Large intestine (tissue), 12 donors: ENCODE measurements at places on chromosomes 13 and 19. TPM values are rescaled to one million over a fixed set of nuclear protein-coding genes. Genes with fewer than 3 reads are reported as not detected.
A peak's percentile ranks its signal among the peaks of the same experiment; 100 is the strongest.

RBM42 gene
- polyA plus RNA-seq = 56.9 TPM

IZUMO2 gene
- polyA plus RNA-seq = not detected

POSTN gene
- polyA plus RNA-seq = 343 TPM

ELSPBP1 gene
- polyA plus RNA-seq = 0.07 TPM

MBD3L1 gene
- not detected for polyA plus RNA-seq

DNA sequence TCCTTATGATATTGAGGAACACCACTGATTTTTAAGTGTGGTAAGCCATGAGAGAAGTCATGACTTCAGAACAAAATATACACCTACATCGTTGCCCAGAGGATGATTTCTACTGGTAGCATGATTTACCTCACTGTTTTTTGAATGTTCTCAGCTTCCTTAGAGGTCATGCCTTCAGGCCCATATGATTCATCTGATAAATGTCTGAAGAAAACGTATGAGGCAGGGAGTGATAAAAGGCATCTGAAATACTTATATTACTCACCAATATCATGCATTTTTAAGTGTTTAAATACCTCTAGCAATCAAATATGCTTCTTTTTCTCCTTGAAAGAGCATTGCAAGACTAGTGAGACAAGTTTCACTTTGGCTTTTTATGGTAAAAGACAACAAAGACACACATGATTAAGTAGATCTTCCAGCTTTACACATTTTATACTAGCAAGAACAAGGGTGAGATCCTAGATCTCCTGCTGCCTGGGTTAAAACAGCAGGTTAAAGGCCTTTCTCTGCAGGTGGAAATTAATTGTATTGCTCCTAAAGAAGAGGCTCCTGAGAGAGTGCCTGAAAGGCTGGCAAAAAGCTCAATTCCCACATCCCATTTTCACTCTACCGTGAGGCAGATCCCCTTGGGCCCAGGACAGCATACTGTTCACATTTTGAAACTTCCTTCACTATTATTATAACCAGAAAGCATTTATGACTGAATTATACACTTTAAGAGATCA is 432.4 kb downstream of the SLITRK1 start:
- H3K4me1 ChIP-seq = no peaks in the 10 kb centered on the region
- DNase-seq = no peak
- H3K27me3 ChIP-seq = no peaks in the 10 kb centered on the region
- no peaks in the 10 kb centered on the region for H3K36me3 ChIP-seq

DNA sequence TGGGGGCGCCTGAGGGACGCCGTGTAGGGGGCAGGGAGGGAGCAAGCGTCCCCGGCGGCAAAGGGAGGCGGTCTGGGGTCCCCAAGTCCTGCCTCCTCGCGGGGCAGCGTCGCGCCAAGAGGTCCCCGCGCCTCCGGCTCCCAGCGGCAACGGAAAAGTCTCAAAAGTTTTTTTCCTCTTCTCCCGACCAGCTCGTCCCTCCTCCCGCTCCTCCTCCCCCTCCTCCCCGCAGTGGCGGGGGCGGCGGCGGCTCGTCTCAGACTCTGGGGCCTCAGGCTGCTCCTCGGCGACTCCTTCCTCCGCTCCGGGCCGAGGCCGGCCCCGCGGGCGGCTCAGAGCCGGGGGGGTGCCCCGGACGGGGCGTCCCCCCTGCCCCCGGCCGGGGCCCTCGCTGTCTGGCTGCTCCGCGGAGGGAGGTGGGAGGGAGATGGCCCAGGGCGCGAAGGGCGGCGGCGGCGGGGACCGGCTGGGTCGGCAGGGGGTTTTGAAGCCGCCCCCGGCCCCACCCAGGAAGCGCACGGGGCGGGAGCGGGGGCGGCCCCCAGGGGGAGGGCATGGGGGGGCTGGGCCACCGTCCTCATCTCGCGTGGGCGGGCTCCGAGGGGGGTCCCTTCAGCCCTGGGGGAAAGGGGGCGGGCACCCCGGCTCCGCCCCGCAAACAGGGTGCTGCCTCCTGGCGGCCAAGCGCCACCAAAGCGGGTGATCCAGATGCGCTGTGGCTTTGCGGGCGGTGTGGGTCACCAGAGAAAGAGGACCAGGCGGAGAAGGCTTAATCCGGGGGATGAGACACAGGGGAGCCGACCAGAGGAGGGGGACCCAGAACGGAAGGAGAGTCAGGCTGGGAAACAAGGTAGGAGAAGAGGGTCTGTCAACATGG is at the start of gene TGFB1:
Gene TGFB1 (minus strand): TSS at position 457 of the 877 bp plus-strand sequence. CDS start 878 bp downstream, outside the sequence.
- H3K4me1 ChIP-seq = peaks cover 24% of the 10 kb centered on the region
- H3K27ac ChIP-seq = no peak within 1 kb of the TSS
- H3K36me3 ChIP-seq = no peaks in the 10 kb centered on the region
- peaks cover 47% of the 10 kb centered on the region for H3K27me3 ChIP-seq
- H3K4me3 ChIP-seq = peak within 1 kb of the TSS; percentile 53

GRCh38 chr13:20350819-20351218 is 118.7 kb upstream of the GJB6 start:
- no peaks in the 10 kb centered on the region for H3K27me3 ChIP-seq
- H3K27ac ChIP-seq = no peak overlapping the region
- H3K4me1 ChIP-seq = no peaks in the 10 kb centered on the region
- DNase-seq = no peak
- H3K36me3 ChIP-seq = no peaks in the 10 kb centered on the region
- no peak overlapping the region for H3K4me3 ChIP-seq

- no peak for DNase-seq
- H3K27me3 ChIP-seq = no peaks in the 10 kb centered on the region
- no peak overlapping the region for H3K4me3 ChIP-seq
- H3K4me1 ChIP-seq = no peaks in the 10 kb centered on the region
- peaks cover 91% of the 10 kb centered on the region for H3K36me3 ChIP-seq
Measured at GRCh38 chr19:10800488-10800887, 35.5 kb downstream of the TMED1 start.

- H3K27ac ChIP-seq = no peak overlapping the region
- H3K4me3 ChIP-seq = no peak overlapping the region
- no peaks in the 10 kb centered on the region for H3K36me3 ChIP-seq
- peaks cover 31% of the 10 kb centered on the region for H3K27me3 ChIP-seq
- H3K4me1 ChIP-seq = peaks cover 7% of the 10 kb centered on the region
- DNase-seq = no peak
Measured at GRCh38 chr19:46472592-46472991, 1.2 kb upstream of the PNMA8A start.

GRCh38 chr13:97258801-97259200 is 36.7 kb downstream of the MBNL2 start:
- no peaks in the 10 kb centered on the region for H3K36me3 ChIP-seq
- no peaks in the 10 kb centered on the region for H3K27me3 ChIP-seq
- peaks cover 23% of the 10 kb centered on the region for H3K4me1 ChIP-seq
- DNase-seq = no peak
- no peak overlapping the region for H3K4me3 ChIP-seq

- no peaks in the 10 kb centered on the region for H3K4me1 ChIP-seq
- H3K27ac ChIP-seq = no peak overlapping the region
- no peak for DNase-seq
Measured at GRCh38 chr13:58302349-58302748, 670.8 kb downstream of the PCDH17 start.

DNA sequence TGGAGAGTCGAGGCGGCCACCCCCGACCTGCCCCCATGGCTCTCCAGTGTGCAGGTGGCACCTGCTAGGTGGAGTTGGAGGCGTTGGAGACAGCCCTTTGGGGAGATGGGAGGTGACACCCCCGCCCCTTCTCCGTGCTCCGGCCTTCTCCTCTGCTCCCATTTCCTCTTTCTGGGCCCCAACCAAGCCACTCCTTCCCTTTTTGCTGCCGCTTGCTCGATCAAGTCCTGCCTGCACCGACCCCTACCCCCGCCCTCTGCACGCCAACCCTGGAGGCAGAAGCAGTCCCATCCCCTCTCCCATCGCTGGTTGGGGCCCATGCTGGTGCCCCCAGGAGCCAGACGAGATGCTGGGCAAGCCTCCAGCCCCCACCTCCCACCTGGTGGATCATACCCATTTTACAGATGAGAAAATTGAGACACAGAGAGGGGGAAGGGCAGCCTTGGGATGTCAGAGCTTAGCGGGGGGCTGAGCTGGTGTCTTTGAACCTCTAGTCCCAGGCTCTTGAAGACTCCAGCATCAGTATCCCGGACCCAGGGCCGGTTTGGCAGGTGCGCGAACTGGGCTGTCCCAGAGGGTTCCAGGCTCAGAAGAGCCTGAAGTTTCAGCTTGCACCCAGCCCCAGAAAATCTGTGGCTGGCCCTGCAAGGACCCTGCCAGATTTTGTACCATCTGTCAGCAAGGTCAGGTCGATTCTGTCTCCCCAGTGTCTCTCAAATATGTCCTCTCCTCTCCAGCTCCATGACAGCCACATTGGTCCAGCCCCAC is 10.3 kb downstream of the GNA15 start:
- no peaks in the 10 kb centered on the region for H3K4me1 ChIP-seq
- no peak for DNase-seq
- peaks cover 13% of the 10 kb centered on the region for H3K27me3 ChIP-seq
- no peaks in the 10 kb centered on the region for H3K36me3 ChIP-seq
- no peak overlapping the region for H3K4me3 ChIP-seq
- H3K27ac ChIP-seq = no peak overlapping the region

DNA sequence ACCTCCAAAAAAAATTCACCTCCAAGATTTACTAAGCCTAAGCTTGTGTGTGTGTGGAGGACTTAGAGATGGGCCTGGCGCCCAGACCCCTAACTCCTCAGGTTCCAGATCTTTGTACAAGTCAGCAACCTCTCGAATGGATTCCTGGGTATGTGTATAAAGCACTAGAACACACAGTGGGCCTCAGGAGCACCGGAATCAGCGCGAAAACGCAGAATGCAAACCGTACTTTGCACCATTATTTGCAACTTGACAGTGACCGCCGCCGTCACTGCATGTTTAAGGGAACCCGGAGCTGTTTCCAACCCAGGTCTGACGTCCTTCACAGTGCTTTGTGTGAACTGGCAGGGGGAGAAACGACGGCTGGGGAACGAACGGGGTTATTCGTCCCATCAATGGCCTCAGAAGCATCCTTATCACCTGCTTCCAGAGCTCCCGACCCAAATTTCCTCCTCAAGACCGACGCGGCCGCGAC is 688 bp downstream of the ZNF606 start:
- H3K36me3 ChIP-seq = peaks cover 55% of the 10 kb centered on the region
- H3K27ac ChIP-seq = peak overlapping the region; percentile 98
- peaks cover 6% of the 10 kb centered on the region for H3K4me1 ChIP-seq
- no peaks in the 10 kb centered on the region for H3K27me3 ChIP-seq
- no peak for DNase-seq
- peak overlapping the region; percentile 61 for H3K4me3 ChIP-seq

- H3K4me1 ChIP-seq = no peaks in the 10 kb centered on the region
- no peaks in the 10 kb centered on the region for H3K36me3 ChIP-seq
- DNase-seq = no peak
- H3K4me3 ChIP-seq = no peak overlapping the region
Measured at GRCh38 chr13:46345398-46345797, 41.7 kb downstream of the RUBCNL start.

DNA sequence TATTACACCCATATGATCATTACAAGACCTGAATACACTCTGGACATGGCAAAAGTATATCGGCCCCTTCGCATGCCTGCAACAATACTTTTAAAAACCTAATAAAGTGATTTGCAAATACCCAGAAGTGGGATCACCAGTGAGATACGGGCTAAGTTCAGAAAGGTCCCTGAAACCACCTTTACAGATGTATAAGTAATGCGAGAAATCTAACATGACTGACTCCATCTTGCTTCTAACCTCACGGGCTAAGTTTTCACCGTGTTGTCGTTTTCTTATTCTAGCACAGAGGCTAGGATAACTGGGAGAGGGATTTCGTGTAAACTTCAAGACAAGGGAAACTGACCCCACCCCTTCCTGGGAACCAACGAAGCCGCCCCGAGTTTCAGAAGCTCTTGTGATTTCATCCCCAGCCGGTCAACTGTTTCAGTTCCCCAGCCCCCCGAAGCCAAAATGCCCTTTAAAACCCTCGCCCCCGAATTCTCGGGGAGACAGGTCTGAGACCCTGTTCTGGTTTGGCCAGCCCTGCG is 703 bp downstream of the NEK3 start:
- peak overlapping the region; percentile 81 for H3K27ac ChIP-seq
- peaks cover 45% of the 10 kb centered on the region for H3K4me1 ChIP-seq
- DNase-seq = no peak
- H3K36me3 ChIP-seq = no peaks in the 10 kb centered on the region

DNA sequence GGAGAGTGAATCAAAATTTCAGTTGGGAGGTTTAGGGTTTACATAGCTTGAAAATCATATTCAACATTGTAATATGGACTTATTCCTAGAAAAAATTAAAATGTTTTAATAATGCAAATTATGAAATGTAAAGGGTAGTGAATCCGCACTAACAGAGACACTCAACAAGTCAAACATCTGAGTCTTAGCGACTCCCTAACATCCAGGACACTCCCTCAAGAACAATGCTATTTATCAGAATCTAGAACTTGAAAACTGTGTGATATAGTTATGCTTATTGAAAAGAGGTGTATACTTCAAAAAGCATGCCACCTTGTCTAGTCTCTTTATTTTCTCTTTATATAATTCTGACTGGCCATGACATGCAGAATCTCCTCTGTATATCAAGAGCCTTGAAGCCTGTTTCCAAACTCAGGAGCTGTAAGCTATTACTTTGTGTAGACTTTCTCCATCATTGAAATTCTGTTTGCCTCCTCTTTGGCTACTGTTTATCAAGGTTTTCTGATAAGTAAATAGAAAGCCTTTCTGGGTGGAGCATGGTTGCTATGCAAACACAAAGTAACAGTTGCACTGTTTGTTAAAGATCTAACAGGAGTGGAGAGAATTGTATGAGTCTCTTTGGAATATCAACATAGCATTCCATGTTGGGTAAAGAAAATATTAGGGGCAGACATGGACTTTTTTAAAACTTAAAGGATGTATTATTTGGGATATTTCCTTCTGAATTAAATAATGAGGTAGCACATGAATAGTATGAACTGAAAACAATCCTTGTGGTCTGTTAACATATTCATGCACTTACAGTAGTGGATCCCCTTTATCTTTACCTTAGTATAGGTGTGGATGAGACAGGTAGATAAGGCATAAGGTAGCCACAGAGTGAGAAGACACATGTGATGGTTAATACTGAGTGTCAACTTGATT is 56.4 kb upstream of the MBNL2 start:
- no peak overlapping the region for H3K27ac ChIP-seq
- no peak overlapping the region for H3K4me3 ChIP-seq
- H3K27me3 ChIP-seq = no peaks in the 10 kb centered on the region
- DNase-seq = peak; percentile 20

GRCh38 chr19:18421371-18421959 is 2.3 kb downstream of the SSBP4 start:
- peaks cover 57% of the 10 kb centered on the region for H3K4me1 ChIP-seq
- H3K27me3 ChIP-seq = no peaks in the 10 kb centered on the region
- H3K4me3 ChIP-seq = peak overlapping the region; percentile 77
- DNase-seq = no peak

GRCh38 chr13:40096357-40096901 is 441.0 kb downstream of the COG6 start:
- H3K27me3 ChIP-seq = no peaks in the 10 kb centered on the region
- H3K36me3 ChIP-seq = no peaks in the 10 kb centered on the region
- H3K4me3 ChIP-seq = no peak overlapping the region
- H3K27ac ChIP-seq = no peak overlapping the region
- no peak for DNase-seq
- no peaks in the 10 kb centered on the region for H3K4me1 ChIP-seq
